Cardiac atrium fibroblast (primary cell): ENCODE measurements at places on chromosomes 1 and 21. TPM values are rescaled to one million over a fixed set of nuclear protein-coding genes. Genes with fewer than 3 reads are reported as not detected.

Gene CD101
- under 0.01 and 0.54 TPM in 2 replicates for total RNA-seq

Gene POMGNT1
- 37.2 and 42.8 TPM in 2 replicates for total RNA-seq

Gene TMPRSS3
- not detected in 2 replicates for total RNA-seq

Gene LRRC53
- total RNA-seq: not detected in 2 replicates

Gene NOL9
- 13.6 and 16.1 TPM in 2 replicates for total RNA-seq

Gene SAMD11
- total RNA-seq: 8.5 and 21.4 TPM in 2 replicates

Gene FCGR1A
- not detected in 2 replicates for total RNA-seq

Gene PSRC1
- 13.9 and 18.4 TPM in 2 replicates for total RNA-seq

Gene HCN3
- under 0.01 and 0.90 TPM in 2 replicates for total RNA-seq

Gene KRTAP13-2
- not detected in 2 replicates for total RNA-seq

Gene LCE2B
- not detected in 2 replicates for total RNA-seq

Gene CFAP74
- total RNA-seq: not detected in 2 replicates

Gene OR6K3
- total RNA-seq: not detected in 2 replicates

Gene PLPPR5
- total RNA-seq: not detected in 2 replicates

Gene LRRC7
- total RNA-seq: not detected in 2 replicates

Gene ZNF697
- 4.7 and 7.5 TPM in 2 replicates for total RNA-seq

Gene HSD3B2
- total RNA-seq: not detected in 2 replicates

Gene RPTN
- total RNA-seq: not detected in 2 replicates
